Central memory CD4-positive, alpha-beta T cell (primary cell): ENCODE measurements at places on chromosomes 1 and 21.

GRCh38 chr21:38787461-38788274 lies 18.1 kb upstream of the ETS2 start:
- no peak for DNase-seq

DNA sequence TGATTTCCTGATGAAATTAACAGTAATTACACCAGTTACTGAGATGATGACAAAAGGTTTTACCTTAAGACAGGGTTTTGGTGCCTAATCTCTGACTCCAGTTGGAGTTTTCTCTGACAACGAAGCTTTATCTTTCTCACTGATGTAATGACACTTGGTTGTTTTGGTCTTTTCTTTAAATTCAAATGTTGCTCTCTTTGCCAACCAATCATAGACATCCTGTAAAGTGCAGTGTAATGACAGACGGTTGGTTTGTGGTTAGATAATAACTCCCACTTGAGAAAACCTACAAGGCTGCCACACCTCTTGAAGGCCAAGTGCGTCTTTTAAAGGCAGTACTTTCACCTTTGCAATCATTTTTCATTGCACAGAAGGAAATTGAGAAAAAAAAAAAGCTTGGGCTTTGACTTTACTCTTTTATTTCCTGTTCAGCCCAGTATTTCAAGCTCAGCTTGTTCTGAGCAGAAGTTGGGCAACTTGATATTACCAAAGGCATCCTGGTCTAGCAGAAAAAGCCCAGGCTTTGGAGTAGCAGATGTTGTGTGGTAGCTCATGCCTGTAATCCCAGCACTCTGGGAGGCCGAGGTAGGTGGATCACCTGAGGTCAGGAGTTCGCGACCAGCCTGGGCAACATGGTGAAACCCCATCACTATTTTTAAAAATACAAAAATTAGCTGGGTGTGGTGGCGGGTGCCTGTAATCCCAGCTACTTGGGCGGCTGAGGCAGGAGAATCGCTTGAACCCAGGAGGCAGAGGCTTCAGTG lies 14.9 kb downstream of the PDIK1L start:
- peak; percentile 93 for DNase-seq

DNA sequence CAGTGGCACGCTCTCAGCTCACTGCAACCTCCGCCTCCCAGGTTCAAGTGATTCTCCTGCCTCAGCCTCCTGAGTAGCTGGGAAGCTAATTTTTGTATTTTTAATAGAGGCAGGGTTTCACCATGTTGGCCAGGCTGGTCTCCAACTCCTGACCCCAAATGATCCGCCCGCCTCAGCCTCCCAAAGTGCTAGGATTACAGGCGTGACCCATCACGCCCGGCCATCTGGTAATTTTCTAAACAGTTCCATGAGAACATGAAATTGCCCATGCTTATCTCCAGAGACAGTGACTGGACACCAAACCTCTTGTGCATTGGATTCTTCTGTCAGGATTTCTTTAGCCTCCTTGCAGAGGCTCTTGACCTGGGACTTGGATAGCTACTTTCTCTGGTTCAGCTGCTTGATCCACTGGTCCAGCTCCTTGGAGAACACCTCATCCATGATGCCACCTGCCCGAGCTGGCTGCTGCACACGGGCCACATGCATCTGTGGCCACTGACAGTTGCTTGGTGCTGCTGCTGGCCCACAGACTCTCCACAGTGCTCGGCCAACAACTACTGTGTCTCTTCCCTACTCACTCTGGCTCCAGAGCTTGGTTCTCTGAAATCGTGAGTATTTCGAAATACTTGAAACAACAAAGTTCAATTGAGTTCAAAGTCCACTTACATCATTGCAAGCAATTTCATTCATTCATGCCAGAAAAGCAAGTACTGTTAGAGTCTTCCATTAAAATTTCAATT lies 40.0 kb upstream of the CTPS1 start:
- no peak for DNase-seq

GRCh38 chr1:46012236-46012635 lies 120.2 kb downstream of the PIK3R3 start:
- DNase-seq, result no peak

DNA sequence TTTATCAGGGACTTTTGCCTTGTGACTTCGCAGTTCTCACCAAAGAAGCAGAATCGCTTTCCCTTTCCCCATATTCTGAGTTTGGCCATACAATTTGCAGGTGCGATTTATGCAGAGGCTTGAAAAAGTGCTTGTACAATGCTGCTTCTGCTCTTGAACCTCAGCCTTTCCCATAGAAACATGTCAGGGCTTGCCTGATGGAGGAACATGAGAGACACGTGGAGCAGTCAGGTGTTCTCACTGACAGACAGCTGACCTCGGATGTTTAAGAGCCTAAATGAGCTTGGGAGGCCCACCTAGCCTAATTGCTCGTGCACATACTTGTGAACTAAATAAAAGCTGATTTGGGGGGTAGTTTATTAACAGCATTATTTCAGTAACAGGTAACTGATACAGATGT lies 290.0 kb downstream of the S1PR1 start:
- no peak for DNase-seq
